ENCODE measurements at places on chromosomes 16 and 17.

DNA sequence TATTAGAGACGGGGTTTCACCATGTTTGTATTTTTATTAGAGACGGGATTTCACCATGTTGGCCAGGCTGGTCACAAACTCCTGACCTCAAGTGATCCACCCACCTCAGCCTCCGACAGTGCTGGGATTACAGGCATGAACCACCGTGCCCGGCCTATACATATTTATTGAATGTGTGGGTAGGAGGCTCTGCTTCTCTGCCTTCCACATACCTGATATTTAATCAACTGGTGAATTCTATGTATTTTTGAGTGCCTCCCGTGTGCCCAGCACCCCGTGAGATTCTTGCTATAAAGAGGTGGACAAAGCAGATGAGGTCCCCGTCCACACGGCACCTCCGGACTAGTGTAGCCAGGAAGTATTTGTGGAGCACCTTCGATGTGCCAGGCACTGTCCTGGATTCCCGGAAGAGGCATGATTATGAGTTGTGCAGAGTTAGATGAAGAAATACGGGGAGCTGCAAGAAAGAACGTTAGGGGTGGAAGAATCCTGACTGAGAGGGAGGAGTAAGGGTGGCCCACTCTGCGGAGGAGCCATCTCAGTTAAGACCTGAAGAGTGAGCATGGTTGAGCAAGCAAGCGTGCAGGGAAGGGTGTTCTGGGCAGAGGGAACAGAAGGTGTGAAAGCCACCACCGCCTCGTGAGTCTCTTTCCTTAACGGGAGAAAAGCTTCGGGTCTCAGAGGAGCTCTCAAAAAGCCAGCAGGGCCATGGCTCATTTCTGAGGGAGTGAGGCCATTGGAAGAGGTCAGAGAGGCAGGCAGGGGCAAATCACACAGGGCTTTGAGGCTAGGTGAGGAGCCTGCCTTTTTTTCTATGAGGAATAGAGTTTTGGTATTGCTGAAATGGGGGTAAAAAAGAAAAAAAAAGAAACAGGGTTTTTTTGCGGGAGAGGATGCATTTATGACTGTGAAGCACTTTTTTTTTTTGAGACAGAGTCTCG, 21.2 kb downstream of the CRISPLD2 start:
- DNase-seq, result no peak

DNA sequence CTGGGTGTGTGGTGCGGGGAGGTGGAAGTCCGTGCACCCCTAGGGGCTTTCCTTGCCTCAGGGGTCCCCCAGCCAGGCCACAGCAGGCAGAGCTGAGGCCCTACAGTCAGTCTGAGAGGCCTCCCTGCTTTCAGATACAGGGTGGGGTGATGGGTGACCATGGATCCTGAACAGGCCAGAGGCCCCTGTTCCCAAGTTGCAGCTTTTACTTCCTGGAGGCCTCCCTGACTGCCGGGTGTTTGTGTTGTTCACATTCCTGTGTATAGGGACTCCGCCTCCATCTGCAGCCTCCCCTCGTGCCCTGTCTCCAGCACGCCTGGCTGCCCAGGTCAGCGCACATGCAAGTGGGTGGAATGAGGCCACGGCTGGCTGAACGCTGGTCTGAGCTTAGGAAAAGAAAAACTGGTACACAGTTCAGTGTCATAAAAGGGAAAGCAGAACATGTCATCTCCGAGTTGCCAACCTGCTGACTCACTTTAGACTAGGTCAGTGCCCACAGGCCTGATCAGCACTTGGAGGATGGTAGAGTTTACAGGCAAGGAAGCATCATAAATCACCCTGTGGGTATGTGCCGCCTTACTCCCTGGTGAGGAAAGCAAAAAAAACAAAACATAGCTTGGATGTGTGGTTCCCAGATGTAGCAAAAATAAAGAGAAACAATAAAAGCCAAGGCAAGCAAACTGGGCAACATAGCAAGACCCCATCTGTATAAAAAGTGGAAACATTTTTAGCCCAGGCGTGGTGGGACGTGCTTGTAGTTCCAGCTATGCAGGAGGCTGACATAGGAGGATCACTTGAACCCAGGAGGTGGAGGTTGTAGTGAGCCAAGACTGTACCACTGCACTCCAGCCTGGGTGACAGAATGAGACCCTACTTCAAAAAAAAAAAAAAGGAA, 6.2 kb upstream of the SLC7A6 start:
- DNase-seq, result no peak

DNA sequence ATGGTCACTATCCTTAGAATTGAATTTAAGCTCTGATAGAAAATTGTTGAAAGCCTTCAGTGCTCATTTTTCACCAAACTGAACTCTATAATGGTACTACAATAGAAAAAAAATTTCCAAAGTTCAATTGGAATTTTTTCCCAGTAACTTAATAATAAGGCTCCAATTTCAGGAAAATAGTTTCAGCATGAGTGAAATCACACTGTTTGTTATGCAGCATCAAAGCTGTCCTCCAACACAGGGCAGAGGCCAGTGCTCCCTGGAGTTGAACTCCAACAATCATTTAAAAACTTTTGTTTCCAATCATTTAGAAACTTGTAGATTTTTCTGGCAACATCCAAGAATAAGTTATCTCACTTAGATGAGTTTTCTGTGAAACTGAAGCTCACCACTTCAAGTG, 103.1 kb upstream of the HSBP1 start:
- DNase-seq, result no peak

GRCh38 chr17:59897090-59897489, 4.2 kb downstream of the RPS6KB1 start:
- DNase-seq, result no peak

- DNase-seq, result no peak
Observed at GRCh38 chr16:50428116-50428515, 59.3 kb upstream of the BRD7 start.

DNA sequence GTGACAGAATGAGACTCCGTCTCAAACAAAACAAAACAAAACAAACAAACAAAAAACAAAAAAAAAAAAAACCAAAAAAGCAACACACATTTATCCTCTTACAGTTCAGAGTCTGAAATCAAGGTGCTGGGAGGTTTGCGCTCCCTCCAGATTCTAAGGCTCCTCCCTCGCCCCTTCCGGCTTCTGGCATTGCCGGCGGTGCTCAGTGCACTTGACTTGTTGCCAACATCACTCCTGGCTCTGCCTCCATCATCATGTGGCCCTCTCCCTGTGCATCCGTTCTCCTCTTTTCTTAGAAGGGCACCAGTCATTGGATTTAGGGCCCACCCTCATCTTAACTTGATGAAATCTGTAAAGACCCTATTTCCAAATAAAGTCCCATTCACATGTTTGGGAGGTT, 73.8 kb downstream of the RBFOX3 start:
- DNase-seq, result no peak

GRCh38 chr16:1688807-1689560, 10.9 kb downstream of the JPT2 start:
- DNase-seq, result no peak

DNA sequence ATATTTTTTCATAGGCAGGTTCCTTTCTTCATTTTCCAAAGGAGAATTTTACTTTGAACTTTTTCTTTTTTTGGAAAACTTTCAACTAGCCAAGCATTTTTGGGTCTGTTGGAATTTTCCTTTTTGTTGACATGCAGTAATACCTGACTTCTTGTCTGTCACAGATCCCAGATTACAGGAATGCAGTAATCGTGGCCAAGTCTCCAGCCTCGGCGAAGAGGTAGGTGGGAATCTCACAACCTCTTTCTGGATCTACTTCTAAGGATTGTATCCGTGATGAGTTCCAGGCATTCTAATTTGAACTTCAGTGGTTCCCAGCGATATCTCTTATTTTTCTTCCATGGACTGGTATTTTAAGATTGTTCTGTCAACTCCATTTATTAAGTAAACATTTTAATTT, 31.7 kb downstream of the PRPSAP2 start:
- DNase-seq, result no peak

DNA sequence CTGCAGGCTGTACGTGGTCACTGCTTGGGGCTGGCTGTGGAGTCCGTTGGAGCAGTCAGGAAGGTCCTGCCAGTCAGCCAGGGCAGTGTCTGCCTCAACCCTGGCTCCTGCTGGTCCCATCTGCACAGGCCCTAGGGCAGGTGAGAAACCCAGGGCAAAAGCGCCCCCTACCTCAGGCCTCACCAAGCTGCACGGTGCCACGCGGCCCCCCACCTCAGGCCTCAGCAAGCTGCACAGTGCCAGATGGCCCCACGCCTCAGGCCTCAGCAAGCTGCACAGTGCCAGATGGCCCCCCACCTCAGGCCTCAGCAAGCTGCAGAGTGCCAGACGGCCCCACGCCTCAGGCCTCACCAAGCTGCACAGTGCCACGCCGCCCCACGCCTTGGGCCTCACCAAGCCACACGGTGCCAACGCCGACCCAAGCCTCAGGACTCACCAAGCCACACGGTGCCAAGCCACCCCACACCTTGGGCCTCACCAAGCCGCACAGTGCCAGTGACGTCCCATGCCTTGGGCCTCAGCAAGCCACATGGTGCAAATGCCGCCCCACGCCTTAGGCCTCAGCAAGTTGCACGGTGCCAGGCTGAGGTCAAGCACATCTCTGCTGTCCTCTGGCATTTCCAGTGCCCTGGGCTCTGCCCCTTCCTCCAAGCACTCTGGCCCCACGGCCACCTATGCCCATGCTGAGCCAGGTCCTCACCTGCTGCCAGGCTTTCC, 5.5 kb downstream of the TMEM204 start:
- DNase-seq, result no peak

- DNase-seq, result peak; percentile 85
Observed at GRCh38 chr17:40075201-40075941, 12.6 kb downstream of the THRA start.

- no peak for DNase-seq
Observed at GRCh38 chr16:28845761-28846079, 428 bp downstream of the TUFM start.

DNA sequence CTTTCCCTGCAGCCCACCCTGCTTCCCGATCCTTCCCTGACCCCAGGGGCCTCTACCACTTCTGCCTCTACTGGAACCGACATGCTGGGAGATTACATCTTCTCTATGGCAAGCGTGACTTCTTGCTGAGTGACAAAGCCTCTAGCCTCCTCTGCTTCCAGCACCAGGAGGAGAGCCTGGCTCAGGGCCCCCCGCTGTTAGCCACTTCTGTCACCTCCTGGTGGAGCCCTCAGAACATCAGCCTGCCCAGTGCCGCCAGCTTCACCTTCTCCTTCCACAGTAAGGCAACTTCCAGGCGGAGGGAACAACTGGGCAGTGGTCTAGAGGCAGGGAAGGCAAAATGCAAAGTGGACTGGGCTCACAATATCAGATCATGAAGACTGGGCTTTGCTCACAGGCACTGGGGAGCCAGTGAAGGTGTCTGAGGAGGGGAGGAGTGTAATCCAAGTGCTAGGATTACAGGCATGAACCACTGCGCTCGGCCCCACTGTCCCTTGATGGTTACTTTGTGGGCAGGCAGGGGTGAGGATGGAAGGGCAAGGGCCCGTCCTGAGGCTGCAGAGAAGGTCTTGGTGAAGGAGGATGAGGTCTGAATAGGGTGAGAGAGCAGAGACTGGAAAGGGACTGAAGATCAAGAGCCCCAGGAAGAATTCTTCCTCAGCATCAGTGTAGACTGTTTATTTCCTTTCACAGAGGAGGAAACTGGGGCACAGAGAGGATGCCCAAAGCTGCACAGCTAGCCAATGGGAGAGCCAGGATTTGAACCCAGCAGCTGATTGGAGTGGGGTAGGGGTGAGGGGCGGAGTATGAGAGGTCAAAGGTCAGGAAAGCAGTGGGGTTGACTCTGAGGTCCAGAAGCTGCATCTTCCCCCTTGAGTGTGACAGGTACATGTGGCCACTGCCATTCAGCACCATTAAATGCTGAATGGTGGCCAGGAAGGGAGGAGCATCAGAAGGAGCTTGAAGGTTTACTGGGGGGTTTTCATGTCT, 16.5 kb upstream of the ADGRG3 start:
- no peak for DNase-seq
